ENCODE measurements at places on chromosomes 3 and 15. TPM values are rescaled to one million over a fixed set of nuclear protein-coding genes. Genes with fewer than 3 reads are reported as not detected.

DNA sequence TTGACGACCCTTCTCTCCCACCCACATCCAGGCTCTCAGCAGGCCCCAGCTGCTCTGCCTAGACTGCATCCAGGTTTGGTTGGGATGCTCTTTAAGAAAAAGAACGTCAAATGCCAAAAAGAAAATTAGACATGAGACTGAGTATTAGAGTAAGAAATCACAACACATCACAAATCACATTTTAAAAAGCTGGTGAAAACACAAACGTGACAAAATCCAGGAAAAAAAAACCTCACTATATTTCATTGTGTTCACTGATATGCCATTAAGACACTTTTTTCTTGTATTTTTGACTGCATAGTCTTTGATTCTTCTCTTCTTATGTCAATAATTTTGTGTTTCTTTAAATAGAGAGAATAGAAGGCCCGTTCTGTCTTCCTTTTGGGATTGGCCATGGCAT is 243.7 kb downstream of the TLE3 start:
- H3K36me3 ChIP-seq: no peaks in the 10 kb centered on the region
- H3K27me3 ChIP-seq: no peaks in the 10 kb centered on the region
- H3K27ac ChIP-seq: no peak overlapping the region
- no peak for ATAC-seq

TNK2 gene
- total RNA-seq: 67.7 TPM

COL6A5 gene
- not detected for total RNA-seq

- H3K27ac ChIP-seq: no peak overlapping the region
- no peaks in the 10 kb centered on the region for H3K4me1 ChIP-seq
- ATAC-seq: no peak
- peaks cover 21% of the 10 kb centered on the region for H3K27me3 ChIP-seq
Observed at GRCh38 chr15:71079208-71080044, 35.8 kb upstream of the THSD4 start.

GOLGA8Q gene
- not detected for total RNA-seq

GRCh38 chr3:142837526-142837925 is 51.4 kb downstream of the PCOLCE2 start:
- H3K36me3 ChIP-seq: no peaks in the 10 kb centered on the region
- H3K27me3 ChIP-seq: peaks cover 22% of the 10 kb centered on the region
- H3K27ac ChIP-seq: no peak overlapping the region
- H3K4me3 ChIP-seq: no peak overlapping the region
- no peak for ATAC-seq
- no peaks in the 10 kb centered on the region for H3K4me1 ChIP-seq

DNA sequence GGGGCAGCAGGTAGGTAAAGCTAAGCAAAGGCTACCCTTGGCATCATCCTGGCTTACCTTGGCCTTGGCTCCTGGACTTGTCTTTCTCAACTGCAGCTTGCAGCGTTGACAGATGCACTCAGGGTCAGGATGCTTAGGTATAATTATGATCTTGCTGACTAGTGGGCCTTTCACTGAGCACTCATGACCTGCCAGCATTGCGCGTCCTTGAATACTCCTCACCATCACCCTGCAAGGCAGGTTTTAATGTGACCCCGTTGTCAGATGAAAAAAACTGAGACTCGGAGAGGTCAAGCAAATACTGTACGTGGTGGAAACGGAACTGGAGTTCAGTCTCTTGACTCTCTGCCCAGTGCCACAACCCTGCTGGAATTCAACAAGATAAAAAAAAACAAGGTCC is 126.7 kb downstream of the OPA1 start:
- no peak for ATAC-seq
- H3K27ac ChIP-seq: no peak overlapping the region
- H3K4me1 ChIP-seq: no peaks in the 10 kb centered on the region
- H3K36me3 ChIP-seq: no peaks in the 10 kb centered on the region
- H3K4me3 ChIP-seq: no peak overlapping the region

NANOGP8 gene
- total RNA-seq: not detected

GRCh38 chr3:169822540-169822939 is 9.8 kb upstream of the LRRC34 start:
- no peaks in the 10 kb centered on the region for H3K36me3 ChIP-seq
- H3K27me3 ChIP-seq: peaks cover 24% of the 10 kb centered on the region
- no peak overlapping the region for H3K4me3 ChIP-seq
- ATAC-seq: no peak
- no peak overlapping the region for H3K27ac ChIP-seq

- no peaks in the 10 kb centered on the region for H3K36me3 ChIP-seq
- H3K27ac ChIP-seq: no peak overlapping the region
- no peak for ATAC-seq
- no peaks in the 10 kb centered on the region for H3K4me1 ChIP-seq
- no peak overlapping the region for H3K4me3 ChIP-seq
- peaks cover 4% of the 10 kb centered on the region for H3K27me3 ChIP-seq
Observed at GRCh38 chr3:107345822-107346405, 31.3 kb upstream of the CCDC54 start.

GRCh38 chr3:166195808-166196207 is 358.6 kb upstream of the BCHE start:
- no peak overlapping the region for H3K4me3 ChIP-seq
- H3K36me3 ChIP-seq: no peaks in the 10 kb centered on the region
- H3K4me1 ChIP-seq: no peaks in the 10 kb centered on the region
- no peak overlapping the region for H3K27ac ChIP-seq
- no peak for ATAC-seq

- H3K4me1 ChIP-seq: no peaks in the 10 kb centered on the region
- no peak overlapping the region for H3K4me3 ChIP-seq
- no peak overlapping the region for H3K27ac ChIP-seq
- ATAC-seq: peak; percentile 53
Observed at GRCh38 chr3:53544357-53544756, 49.9 kb downstream of the CACNA1D start.

GRCh38 chr3:46006238-46007032 is 10.8 kb upstream of the FYCO1 start:
- ATAC-seq: no peak
- H3K36me3 ChIP-seq: no peaks in the 10 kb centered on the region
- no peaks in the 10 kb centered on the region for H3K4me1 ChIP-seq
- H3K27me3 ChIP-seq: peaks cover 3% of the 10 kb centered on the region
- H3K27ac ChIP-seq: no peak overlapping the region

DNA sequence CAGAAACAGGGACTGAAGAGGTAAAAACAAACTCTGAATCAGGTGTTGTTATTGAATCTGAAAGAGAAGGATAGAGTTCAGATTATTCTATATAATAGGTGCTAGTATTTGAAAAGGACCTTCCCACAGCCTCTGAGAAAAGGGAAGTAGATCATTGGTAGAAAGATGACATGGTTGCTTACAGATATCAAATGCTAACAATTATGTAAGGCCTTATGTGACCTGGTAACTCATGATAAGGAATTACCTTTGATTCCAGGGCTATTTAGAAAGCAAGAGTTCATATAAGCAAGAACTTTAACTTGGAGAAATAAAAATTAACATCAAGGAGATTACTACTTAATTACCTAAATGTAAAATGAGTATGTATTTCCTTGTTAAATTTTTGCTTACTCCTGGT is 7.6 kb downstream of the SLC27A2 start:
- H3K27ac ChIP-seq: no peak overlapping the region
- no peak for ATAC-seq
- H3K36me3 ChIP-seq: no peaks in the 10 kb centered on the region
- H3K4me1 ChIP-seq: peaks cover 9% of the 10 kb centered on the region
- H3K4me3 ChIP-seq: no peak overlapping the region

CFAP92 gene
- total RNA-seq: 0.50 TPM

SLCO2A1 gene
- total RNA-seq: not detected

SRGAP3 gene
- total RNA-seq: 0.97 TPM

DNA sequence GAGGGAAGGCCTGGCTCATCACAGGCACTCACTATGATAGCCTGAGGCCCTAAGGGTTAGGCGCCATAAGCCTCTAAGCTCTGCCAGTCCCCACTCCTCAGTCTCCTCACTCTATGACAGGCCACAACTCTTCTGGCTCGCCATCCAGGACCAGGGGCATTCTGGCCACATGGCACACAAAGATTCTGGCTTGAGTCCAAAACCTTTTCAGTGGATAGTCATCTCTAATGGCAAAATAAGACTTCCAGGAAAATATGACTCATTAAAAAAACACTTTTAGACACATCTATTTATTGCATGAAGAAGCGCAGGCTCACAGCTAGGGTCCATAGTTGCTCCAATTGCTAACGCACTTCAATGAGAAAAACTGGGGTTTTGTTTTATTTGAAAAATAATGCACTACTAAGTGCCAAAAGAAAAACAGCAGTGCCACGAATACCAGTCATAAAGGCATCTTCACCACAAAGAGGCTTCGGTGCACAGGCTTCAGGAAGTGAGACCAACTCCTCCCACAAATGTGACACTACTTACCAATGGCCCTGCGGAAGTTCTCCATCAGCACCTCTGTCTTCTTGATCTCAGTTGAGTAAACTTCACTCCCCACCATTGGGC is 11.1 kb downstream of the RUVBL1 start:
- peak overlapping the region; percentile 79 for H3K4me3 ChIP-seq
- H3K27ac ChIP-seq: peak overlapping the region; percentile 97
- peaks cover 36% of the 10 kb centered on the region for H3K4me1 ChIP-seq
- peaks cover 90% of the 10 kb centered on the region for H3K36me3 ChIP-seq

TMEM212 gene
- not detected for total RNA-seq

RHOV gene
- 0.24 TPM for total RNA-seq

GRCh38 chr15:63353261-63353660 is 28.4 kb downstream of the CA12 start:
- no peak for ATAC-seq
- H3K4me3 ChIP-seq: no peak overlapping the region
- no peaks in the 10 kb centered on the region for H3K4me1 ChIP-seq
- H3K27ac ChIP-seq: no peak overlapping the region
- H3K27me3 ChIP-seq: no peaks in the 10 kb centered on the region

SLC24A5 gene
- total RNA-seq: not detected

- ATAC-seq: no peak
- no peaks in the 10 kb centered on the region for H3K4me1 ChIP-seq
- H3K36me3 ChIP-seq: no peaks in the 10 kb centered on the region
- no peak overlapping the region for H3K4me3 ChIP-seq
- H3K27ac ChIP-seq: no peak overlapping the region
- H3K27me3 ChIP-seq: peaks cover 4% of the 10 kb centered on the region
Observed at GRCh38 chr3:16085884-16086608, 88.4 kb upstream of the GALNT15 start.

- no peak overlapping the region for H3K27ac ChIP-seq
- no peak for ATAC-seq
- no peak overlapping the region for H3K4me3 ChIP-seq
Observed at GRCh38 chr3:40645883-40646282, 121.1 kb downstream of the ZNF621 start.

TPRG1 gene
- 14.7 TPM for total RNA-seq

SCAP gene
- total RNA-seq: 73.3 TPM

GRCh38 chr3:123300056-123300455 is 98.3 kb downstream of the SEC22A start:
- H3K27ac ChIP-seq: no peak overlapping the region
- peaks cover 11% of the 10 kb centered on the region for H3K27me3 ChIP-seq
- no peak overlapping the region for H3K4me3 ChIP-seq
- no peaks in the 10 kb centered on the region for H3K36me3 ChIP-seq
- ATAC-seq: no peak
- no peaks in the 10 kb centered on the region for H3K4me1 ChIP-seq

DNA sequence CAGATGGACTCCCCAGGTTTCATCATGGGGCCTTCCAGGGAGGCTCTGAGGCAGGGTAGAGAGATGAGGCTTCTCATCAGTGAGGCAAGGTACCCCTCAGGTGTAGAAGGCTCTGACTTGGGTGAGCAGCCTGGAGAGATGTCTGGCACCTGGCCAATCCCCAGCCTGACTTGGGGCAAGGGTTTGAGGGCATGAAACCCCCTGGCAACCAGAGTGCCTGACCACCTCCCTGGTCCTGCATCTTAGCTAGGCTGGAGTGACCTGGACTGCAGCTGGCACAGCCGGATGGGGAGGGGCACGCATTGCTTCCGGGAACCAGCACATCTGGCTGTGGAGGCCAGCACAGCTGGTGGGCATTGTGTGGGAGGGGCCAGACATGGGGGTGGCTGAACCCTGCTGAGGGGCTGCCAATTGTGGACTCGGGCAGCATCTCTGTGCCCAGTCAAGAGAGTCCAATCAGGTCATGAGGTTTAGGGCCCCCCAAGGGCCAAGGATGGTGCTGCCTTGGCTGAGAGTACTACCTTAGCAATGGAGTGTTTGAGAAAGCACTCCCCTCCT is 1.9 kb downstream of the ZBTB47 start:
- H3K4me1 ChIP-seq: peaks cover 5% of the 10 kb centered on the region
- ATAC-seq: no peak
- no peaks in the 10 kb centered on the region for H3K36me3 ChIP-seq
- H3K27ac ChIP-seq: no peak overlapping the region

CHAC1 gene
- total RNA-seq: 2.4 TPM

TMEM207 gene
- total RNA-seq: not detected

PBRM1 gene
- total RNA-seq: 88.4 TPM

GRCh38 chr3:192831801-192832347 is 85.8 kb downstream of the MB21D2 start:
- peaks cover 26% of the 10 kb centered on the region for H3K4me1 ChIP-seq
- no peak for ATAC-seq
- H3K4me3 ChIP-seq: peak overlapping the region; percentile 51

DNA sequence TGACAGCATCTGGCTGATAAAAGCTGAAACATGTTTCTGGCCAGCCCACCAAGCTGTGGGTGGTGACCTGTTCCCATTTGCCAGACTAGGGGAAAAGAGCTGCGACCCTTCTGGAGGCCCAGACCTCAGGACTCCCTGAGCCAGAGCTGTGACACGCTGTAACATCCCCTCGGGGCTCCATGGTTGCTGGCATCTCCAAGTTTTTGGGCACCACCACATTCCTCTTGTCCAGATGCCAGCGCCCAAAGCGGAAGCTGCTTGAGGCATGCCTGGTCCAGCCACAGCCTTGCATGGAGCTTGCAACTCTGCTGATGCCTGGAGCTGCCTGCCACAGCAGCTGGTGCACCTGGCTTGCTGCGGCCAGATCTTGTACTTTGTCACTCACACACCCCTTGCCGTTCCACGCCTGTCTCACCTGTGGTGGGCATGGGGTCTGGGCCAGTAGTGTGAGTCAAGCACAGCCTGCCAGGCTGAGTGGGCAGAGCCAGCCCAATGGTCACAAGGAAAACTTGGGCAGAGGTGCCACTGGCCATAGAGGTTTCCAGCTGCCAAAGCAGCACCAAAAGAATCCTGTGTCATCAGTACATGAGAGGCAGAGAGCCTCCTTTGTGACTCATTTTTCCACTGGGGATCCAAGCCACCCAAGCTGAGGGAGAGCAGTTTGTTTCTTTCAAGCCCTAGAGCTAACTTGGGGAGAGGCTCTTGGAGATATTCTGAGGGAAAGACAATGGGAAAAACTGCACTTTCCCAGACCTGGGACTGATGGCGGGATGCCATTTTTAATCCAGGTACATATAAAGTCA is 45.7 kb upstream of the PTX3 start:
- no peak overlapping the region for H3K27ac ChIP-seq
- ATAC-seq: no peak
- no peaks in the 10 kb centered on the region for H3K36me3 ChIP-seq
- no peak overlapping the region for H3K4me3 ChIP-seq
- no peaks in the 10 kb centered on the region for H3K4me1 ChIP-seq

PLAAT1 gene
- total RNA-seq: not detected

Data from activated T-helper 17 cell treated with anti-CD3 and anti-CD28 coated beads, Interleukin-2, amount 50 U/mL, for 72 hours (primary cell).